Activated T-cell treated with anti-CD3 and anti-CD28 coated beads, Interleukin-2, amount 50 U/mL, for 4 hours (primary cell): ENCODE measurements at places on chromosomes 5 and 9. TPM values are rescaled to one million over a fixed set of nuclear protein-coding genes. Genes with fewer than 3 reads are reported as not detected.

DNA sequence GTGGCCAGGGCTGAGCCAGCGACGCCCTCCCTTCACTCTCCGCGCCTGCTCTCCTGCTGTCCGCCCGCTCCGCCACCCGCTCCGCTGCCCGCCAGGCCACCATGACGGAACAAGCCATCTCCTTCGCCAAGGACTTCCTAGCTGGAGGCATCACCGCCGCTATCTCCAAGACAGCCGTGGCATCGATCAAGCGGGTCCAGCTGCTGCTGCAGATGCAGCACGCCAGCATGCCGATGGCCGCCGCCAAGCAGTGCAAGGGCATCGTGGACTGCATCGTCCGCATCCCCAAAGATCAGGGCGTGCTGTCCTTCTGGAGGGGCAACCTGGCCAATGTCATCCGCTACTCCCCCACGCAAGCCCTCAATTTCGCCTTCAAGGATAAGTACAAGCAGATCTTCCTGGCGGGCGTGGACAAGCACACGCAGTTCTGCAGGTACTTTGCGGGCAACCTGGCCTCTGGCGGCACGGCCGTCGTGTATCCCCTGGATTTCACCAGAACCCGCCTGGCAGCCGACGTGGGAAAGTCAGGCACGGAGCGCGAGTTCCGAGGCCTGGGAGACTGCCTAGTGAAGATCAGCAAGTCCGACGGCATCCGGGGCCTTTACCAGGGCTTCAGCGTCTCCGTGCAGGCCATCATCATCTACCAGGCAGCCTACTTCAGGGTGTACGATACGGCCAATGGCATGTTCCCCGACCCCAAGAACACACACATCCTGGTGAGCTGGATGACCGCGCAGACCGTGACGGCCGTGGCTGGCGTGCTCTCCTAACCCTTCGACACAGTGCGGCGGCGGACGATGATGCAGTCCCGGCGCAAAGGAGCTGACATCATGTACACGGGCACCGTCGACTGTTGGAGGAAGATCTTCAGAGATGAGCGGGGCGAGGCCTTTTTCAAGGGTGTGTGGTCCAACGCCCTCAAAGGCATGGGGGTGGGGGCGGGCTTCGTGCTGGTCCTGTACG lies 1130.4 kb upstream of the ACO1 start:
- no peak for DNase-seq

DNA sequence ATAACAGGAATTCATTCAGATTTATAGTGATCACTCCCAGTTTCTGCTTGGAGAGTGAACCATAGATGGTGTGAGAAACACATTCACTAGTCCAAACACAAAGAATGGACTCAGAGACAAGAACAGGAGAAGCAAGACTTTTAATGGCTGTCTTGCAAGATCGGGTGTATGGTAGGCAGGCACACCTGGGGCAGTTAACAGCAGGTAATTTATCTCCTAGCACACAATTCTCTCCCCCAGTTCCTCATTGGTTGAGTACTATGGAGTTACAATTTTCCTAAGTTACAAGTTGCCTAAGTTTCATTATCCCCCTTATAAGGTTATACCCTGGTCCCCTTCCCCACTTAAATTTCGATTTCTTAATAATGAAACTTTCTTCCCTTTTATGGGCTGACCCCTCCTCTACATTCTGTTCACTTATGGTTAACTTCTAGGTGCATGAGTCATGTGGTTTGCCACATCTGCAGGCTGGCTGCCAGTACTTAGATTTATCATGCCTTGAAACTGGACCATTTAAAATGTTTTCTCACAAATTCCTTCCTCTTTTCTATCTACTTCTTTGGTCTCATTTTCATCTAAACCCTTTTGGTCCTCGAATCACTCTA lies 623.3 kb downstream of the HINT1 start:
- no peak for DNase-seq

DNA sequence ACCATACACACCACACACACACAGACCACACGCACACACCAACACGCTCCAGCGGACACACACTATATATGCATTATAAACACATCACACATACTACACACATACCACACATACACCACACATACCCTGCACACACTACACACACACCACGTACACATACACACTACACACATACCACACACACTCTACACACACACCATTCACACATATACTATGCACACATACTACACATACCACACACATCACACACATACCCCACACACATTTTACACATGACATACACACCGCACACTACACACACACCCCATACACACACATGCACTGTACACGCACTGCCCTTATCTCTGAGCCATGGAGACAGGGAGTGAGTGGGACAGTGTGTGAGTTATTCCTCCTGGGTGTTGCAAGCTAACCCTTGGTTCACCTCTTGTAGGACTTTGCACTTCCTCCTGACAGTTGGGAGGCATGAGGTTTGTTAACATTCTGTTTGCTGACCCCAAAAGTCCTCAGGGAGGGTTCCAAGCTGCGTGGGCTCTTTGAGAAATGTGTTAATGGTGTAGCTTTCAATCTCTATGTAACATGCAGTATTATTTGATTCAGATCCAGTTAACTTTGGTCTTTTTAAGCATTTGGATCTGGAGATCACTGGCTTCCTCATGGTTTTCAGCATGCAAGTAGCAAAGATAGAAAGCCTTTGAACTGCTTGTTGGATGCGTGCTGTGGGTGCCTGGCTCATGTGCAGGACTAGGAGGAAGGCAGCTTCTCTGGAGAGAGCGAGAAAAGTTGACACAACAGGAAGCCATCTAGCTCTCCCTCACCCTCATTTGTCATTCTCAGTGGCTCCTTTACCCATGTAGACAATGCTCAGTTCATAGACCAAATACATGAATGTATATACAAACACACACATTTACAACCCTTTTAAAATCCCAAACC lies 13.7 kb downstream of the IL31RA start:
- DNase-seq, result no peak

CAPSL gene
- total RNA-seq, result 0.87 TPM

GRCh38 chr5:68432682-68433081 lies 217.1 kb downstream of the PIK3R1 start:
- DNase-seq, result peak; percentile 24

DNAH5 gene
- not detected for total RNA-seq

- no peak for DNase-seq
Measured at GRCh38 chr9:121840838-121841760, 189.7 kb downstream of the DAB2IP start.

DNA sequence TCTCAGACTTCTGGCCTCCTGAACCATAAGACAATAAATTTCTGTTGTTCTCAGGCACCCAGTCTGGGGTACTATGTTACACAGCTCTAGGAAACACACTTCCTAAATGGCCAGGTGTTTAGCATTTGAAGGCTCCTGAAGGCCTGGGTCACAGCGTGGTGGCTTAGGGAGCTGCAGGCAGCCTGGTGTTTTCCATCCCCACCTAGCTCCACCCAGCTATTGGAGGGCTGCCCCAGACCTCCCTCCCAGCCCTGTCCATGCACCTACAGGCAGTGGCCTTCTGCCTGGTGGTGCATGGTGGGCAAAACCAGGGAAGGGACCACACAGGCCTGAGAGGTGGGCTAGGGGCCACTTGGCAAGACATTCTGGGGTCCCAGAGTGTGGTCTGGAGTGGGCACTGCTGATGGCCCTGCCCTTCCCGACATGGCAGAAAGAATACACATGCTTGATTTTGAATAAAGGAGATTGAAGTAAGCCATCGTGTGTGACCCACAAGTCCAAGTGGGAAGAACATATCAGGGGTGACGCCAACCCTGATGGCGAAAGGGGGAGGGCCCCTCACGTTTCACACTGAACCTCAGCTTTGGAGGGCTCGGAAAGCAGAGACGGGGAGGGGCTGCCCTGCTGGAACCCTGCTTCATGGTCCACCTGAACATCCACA lies 1.3 kb upstream of the SUSD3 start:
- DNase-seq, result no peak

DNA sequence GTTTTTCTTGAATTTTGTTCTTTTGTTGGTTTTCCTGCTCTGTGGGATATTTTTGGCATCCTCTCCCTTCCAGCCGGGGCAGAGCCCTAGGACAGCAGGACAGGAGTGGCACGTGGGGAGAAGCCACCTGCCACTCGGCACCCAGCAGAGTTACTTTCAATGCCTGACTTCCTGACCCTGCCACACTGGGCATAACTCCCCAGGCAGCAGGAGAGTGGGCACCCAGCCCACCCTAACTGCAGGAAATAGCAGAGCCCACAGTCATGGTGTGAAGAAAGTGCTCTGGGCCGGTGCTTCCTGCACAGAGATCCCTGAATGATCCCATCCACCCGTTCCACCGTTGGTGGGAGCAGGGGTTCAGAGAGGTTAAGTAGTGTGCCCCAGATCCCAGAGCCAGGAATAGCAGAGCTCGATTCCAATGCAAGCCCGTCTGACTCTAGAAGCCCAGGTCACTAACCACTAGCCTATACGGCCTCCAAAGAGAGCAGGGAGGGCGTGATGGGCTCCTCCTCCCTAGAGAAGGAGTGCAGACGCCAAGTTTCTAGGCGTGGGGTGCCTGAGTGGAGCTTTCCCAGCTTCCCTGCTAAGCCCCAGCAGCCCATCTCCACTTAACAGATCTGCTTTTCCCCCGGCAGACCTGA lies 8.1 kb upstream of the NUP214 start:
- DNase-seq, result no peak

- DNase-seq, result no peak
Measured at GRCh38 chr5:65446682-65447081, 35.0 kb downstream of the ADAMTS6 start.

PPWD1 gene
- 41.1 TPM for total RNA-seq

ZFP37 gene
- 0.98 TPM for total RNA-seq

TRAF1 gene
- total RNA-seq, result 343 TPM

FBN2 gene
- total RNA-seq, result 0.26 TPM

PNPLA7 gene
- 1.9 TPM for total RNA-seq

DNA sequence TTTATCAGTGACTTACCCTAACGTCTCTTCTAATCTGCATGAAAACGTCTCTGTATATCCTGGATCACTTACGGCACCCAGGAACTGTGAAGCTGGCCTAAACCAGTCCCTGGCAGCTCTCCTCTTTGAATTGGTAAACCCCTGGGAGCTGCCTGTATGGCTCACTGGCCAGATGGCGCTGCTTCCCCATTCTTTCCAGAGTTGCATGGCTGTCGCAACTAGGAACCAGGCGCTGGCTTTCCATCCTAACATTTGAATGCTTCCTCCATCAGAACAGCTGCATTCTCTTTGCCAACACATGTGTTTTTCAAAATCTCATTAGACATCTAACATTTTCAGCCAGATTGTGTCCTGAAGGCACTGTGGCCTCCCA lies 8.0 kb upstream of the PCA3 start:
- DNase-seq, result no peak

MYMK gene
- not detected for total RNA-seq

DNA sequence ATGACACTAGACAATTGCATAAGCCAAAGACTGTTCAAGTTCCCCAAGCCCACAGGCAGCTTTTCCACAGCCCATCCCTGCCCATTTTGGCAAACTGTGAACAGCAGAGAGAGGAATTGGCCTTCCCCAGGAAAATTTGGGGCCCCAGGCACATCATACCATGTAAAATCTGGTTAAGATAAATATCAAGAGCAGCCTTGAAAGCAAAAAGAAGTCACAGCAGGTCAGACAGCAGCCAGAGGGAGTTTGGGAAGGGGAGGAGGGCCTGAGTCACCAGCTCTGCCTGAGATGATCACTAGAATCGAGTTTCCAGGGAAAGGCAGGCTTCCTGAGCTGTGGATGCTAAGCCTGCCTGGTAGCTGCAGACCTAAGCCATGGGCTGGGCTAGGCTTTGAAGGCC lies 179.2 kb downstream of the RFK start:
- no peak for DNase-seq

DNA sequence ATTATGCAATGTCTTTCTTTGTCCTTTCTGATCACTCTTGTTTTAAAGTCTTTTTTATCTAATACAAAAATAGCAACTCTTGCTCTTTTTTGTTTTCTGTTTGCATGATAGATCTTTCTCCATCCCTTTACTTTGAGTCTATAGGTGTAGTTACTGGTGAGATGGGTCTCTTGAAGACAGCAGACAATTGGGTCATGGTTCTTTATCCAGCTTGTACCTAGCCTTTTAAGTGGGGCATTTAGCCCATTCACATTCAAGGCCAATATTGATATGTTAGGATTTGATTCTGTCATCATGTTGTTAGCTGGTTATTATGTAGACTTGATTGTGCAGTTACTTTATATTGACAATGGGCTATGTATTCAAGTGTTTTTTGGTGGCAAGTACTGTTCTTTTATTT lies 245.9 kb upstream of the TARS1 start:
- DNase-seq, result no peak

DNA sequence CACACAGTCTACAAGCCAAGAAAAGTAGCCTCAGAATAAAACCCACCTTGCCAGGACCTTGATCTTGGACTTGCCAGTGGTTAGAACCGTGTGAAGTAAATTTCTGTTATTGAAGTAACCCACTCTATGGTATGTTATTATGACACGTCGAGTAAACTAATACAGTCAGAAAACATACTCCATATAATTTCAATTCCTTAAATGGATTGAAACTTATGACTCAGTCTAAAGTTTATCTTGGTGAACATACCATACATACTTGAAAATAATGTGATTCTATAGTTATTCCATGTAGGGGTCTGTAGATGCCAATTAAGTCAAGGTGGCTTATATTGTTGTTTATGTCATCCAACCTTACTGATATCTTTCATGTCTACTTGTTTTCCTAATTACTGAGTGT lies 950.7 kb downstream of the TLE4 start:
- DNase-seq, result no peak

DNA sequence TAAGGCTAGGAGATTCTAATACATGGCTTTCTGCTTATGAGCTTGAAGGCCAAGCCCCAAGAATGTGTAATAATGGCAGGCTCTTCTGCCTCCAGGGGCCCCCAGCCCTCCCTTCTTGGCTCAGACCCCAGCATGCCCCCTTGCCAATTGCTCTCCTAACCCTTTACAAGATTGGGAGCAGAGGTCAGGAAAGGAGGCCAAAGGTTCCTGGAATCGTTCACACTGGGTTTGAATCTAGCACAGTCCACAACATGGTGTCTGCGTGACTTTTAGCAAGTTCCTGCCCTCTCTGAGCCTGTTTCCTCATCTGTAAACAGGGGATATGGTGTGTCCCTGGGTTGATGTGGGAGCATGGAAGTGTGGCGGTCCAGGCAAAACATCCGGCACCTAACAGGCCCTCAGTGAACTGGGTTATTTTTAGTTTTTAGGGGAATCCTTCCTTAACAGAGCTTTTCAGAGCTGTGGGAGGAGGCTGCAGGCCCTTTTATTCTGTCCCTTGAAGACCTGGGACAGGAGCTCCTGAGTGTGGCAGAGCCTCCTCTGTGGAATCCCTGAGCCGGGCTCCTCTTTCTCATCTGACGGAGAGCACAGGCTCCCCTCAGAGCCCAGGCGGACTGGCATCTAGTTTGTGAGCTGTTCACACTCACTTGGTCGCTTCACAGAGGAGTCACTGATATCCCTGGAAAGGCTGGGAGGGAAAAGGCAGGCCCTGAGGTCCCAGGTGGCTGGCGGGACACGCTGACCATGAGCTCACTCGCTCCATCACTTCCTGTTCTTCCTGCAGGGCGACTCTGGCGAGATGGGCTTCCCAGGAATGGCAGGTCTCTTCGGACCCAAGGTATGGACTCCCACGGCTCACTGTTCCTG lies 23.4 kb upstream of the ORM1 start:
- DNase-seq, result no peak

OSMR gene
- total RNA-seq, result 0.15 TPM

GNA14 gene
- 0.11 TPM for total RNA-seq
